NCI-H2081 (cell line): ENCODE measurements at places on chromosomes 16 and 17.

DNA sequence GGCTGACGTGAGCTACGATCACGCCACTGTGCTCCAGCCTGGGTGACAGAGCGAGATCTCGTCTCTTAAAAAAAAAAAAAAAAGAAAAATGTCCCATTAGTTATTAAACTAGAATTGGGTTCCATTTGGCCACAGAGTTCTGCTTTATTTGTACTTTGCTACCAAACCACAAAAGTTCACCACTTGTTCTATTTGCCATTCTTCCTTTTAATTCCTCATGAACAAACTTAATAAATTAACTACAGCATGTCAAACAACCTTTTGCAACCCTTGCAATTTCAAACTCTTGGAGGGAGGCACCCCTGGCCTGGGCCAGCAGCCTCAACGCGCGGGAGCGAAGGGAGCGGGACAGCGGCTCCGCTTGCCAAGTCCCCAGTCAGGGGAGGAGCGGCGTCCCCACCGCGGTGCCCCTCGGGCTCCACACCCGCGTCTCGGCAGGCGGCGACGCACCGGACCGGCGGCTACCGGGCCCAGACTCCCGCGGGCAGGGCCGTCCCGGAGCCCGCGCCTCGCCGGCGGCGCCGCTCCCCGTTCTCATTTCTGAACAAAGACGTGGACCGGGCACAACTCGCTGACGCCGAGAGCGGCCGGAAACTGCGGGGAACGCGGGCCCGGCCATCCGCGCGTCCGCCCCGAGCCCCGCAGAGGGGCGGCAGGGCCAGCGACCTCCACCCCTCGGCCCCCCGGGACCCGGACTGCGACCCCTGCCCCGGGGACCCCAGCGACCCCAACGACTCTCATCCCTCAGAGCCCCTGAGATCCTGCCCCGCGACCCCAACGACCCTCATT lies 775 bp downstream of the CYTH1 start:
- DNase-seq = peak; percentile 26

DNA sequence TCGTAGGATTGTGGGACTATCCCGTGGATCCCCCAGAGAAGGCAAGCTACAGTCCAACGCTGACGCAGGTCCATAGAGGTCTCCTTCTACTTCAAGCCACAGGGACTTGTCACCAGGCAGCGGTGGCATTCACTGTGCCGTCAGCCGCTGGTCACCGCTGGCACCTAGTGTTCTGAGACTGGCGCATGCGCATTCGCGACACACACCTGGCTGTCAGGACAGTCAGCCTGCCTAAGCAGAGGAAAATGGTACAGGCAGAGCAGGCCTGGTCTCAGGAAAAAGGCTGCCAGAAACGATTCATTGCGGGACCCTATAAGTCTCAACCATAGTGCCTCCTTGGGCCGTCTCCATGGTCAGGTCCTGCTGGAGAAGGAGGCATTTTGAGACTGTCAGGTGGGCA lies 138.0 kb upstream of the WSB1 start:
- no peak for DNase-seq

- DNase-seq = no peak
Observed at GRCh38 chr17:76885894-76886290, 17.7 kb downstream of the MGAT5B start.

DNA sequence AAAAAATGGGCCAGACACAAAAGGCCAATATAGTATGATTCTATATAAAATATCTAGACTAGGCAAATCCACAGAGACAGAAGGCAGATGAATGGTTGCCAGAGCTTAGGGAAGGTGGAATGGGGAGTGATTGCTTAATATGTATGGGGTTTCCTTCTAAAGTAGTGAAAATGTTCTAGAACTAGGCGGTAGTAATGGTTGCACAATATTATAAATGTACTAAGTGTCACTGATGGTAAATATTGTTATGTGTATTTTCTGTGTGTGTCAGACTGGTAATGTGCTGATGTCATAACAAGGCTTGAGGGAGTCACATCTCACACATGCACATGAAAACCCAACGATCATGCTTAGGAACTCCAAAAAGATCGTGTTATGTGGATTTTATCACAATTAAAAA lies 106.9 kb upstream of the SIAH1 start:
- no peak for DNase-seq

- DNase-seq = peak; percentile 58
Observed at GRCh38 chr17:16215965-16216316, 607 bp upstream of the NCOR1 start.

DNA sequence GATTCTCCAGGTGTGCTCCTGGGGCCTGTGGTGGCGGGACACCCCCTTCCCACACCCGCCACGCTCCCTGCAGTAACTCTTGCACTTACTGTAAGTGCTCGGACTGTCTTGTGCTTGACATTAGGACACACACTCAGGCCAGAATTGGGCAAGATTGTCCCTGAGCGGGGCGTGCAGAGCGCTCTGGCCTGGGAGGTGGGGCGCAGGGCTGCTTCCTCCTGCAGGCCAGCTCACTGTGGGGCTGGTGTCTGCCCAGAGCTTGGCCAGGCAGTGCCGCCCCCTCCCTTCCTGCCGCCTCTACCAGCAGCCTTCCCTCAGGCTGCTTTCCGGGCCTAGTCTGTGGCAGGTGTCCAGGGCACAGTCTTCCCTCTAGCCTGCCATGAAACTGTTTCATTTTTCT lies 6.1 kb upstream of the ATP6V0C start:
- no peak for DNase-seq

DNA sequence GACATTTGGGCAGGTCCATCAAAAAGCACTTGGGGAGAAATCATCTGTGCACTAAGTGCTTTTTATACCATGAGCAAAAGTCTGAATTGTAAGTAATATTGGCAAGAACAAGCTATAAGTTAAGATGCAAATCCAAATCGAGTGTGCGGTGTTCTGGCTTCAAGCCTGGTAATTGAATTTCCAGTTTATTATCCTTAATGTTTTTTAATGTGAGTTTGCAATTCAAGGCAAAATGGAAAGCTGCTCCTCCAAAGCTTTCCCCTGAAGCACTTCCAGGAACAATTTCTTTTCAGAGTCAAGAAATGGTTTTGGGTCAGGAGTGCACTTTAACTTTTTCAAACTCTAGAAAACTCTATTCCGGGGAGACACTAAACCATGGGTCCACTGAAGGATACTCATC lies 445.7 kb downstream of the TOX3 start:
- no peak for DNase-seq

DNA sequence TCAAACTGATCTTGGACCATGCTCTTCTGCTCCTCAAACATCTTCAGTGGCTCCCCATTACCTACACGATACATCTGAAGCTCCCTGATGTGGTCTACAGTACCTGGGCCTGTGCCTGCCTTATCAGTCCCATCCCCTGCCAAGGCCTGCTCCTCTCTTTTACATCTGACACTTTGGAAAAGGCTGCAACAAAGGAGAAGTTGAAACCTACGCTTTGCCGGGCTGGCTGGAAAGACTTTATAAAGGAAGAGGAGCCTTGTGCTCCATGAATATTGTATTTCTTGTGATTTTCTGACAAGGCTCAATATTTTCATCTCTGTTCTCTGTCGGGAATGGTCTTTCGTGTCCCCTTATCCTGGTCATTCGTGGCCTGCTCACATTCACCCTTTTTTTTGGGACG lies 132.5 kb downstream of the XYLT1 start:
- no peak for DNase-seq

DNA sequence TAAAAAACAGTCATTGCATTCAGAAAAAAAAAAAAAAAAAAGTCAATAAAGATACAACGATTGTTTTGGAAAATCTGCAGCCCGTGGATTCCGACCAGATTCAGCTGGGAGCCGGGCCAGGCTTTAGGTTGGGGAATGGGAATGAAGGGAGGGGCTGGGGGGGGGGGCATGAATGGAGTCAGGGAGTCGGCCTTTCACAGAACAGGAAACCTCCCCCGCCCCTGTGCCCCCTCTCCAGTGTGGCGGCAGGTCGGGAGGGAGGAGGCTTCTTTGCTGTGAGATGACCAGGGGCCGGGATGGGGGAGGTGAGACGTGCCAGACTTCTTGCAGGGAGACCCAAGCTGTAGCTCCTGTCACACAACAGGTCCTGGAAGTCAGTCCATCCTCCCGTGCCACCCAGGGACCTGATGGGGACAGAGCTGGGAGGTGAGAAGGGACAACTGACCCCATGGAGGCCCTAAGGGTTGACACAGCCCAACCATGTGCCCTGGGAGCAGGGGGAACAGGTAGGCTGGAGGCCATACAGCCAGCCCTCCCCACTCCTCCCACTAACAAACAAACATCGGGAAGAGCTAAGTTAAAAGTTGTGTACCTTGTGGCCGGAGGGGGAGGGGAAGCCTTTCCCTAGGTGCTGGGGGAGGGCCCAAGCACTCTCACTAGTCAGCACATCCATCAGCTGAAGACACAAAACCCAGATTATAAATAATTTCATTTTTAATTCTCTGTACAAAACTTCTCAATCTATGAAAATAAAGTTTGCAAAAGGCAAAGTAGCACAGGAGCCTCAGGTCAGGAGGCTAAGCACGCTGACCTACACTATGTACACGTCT lies 25.2 kb downstream of the SREBF1 start:
- DNase-seq = no peak
